Vagina (tissue), 2 donors: ENCODE measurements at places on chromosomes 4 and X.

DNA sequence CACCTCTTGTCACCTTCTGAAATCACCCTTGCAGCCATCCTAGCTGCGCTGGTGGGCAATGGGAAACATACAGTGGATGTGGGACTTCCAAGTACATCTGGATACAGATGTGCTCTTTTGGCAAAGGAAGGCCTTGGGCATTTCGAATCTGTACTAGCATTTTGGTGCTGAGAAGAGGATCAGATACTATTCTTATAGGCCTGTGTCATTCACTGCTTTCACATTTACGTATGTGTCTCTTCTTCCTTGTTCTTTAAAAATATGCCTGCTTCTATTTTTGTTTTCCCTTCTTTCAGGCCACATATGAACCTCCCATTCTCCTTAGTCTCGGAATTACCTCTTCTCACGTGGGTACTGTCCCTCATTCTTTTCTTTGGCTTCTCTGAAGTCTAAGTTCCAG, 53.1 kb downstream of the EFNB1 start:
- DNase-seq: no peak

- peak; percentile 91 for DNase-seq
Measured at GRCh38 chr4:1172228-1172851, at the start of gene SPON2. TSS of gene SPON2 (minus strand) at chr4:1172583.

DNA sequence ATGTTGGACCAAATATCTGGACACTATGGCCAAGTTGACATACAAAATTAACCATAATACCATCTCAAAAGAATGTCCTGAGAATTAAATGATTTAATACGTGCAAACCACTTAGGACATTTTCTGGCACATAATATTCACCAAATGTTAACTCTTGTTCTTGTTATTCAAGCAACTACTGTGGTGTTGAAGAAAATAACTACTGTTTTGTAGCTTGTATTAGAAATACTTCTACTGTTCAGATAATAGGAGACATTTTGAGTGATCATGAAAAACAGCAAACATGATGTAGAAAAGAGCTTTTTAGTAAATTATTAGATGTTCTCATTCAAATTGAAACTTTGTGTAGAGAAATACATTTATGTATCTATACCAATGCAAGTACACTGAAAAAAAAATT, 140.7 kb upstream of the SMIM31 start:
- no peak for DNase-seq

DNA sequence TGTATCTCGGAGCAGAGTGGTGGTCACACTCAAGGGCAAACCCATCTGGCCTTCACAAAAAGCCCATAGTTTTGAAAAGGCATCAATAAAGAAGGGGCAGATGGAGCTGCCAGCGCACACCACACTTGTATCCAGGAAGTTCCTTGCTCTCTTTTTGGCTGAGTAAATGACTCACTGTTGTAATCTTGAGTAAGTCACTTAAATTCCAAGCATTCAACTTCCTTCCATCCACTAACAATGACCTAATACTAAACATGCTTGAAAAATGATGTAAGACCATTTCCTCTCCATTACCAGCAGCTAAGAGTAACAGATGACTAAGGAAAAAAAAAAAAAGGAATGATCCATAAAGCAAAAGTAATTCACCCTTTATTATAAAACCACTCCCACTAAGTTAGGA, 32.4 kb upstream of the MYOZ2 start:
- DNase-seq: no peak

GRCh38 chr4:5370286-5370685, 319.0 kb downstream of the STK32B start:
- DNase-seq: peak; percentile 18

- DNase-seq: no peak
Measured at GRCh38 chr4:152256996-152257395, 278.9 kb downstream of the FBXW7 start.

- no peak for DNase-seq
Measured at GRCh38 chr4:15805583-15806517, 27.7 kb downstream of the CD38 start.

DNA sequence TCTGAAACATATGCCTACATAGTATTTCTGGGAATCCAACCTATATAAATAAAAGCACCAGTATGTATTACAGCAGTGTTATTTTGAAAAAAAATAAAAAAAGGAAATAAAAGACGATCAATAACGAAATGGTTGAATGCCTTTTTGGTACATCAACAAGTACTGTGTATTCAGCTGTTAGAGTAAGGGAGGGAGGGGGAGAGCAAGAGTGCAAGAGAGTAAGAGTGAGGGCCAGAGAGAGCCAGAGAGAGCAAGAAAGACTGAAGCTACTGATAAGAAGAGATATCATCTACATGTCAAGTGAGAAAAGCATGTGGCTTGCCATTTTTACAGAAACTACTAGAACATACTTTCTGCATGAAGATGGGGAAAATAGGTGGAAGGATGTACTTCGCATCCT, 1.8 kb downstream of the SPIN4 start:
- DNase-seq: no peak

GRCh38 chrX:132214518-132214917, 4.7 kb downstream of the RAP2C start:
- no peak for DNase-seq

- no peak for DNase-seq
Measured at GRCh38 chr4:25013756-25014661, 16.7 kb downstream of the LGI2 start.

DNA sequence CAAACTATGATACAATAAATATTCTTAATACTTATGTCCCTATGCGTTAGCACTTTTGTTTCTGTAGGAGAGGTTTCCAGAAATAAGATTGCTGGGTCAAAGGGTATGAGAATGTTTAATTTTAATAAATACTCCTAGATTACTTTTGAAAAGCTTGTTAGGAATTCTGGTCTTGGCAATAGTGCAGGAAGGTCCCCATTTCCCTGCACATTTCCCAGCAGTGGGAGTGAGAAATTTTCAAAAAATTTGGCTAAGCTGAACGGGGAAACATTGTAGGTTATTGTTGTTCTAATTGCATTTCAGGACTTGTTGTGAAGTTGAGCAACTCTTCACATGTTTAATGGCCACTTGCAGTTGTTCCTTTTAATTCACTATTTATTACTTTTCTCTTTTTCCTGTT, 27.1 kb downstream of the IGFBP7 start:
- DNase-seq: no peak

DNA sequence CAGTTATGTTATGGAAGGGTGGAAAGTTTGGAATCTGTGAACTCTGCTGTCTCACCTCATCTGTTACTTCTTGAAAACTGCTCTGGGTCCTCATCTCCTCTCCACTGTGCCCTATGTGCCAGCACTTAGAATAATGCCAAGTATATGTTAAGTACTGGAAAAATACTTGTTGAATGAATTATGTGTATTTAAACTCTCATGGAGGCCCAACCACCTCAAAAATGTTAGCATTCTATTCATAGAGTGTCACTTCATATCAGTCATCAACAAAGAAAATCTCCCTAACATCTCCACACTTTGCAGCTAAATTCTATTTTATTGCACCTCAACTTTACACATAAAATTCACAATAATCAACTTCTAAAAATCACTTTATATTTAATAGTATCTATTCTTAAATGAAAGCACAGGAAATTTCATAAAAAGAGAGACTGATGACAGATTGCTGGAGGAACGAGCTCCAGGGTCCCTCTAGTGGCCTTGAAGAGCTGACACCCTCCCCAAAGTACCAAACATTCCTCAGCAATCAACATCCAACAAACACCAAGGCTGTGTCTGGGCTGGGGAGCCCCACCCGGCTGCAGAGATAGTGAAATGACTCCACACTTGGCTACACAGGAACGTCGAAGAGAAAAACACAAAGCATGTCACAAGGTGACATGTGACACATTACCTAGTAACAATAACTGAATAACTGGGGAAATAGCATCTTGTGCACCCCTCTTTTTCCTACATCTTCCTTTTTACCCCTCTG, 45.8 kb downstream of the SLC39A8 start:
- no peak for DNase-seq

- no peak for DNase-seq
Measured at GRCh38 chr4:39353478-39354253, 12.5 kb downstream of the RFC1 start.

DNA sequence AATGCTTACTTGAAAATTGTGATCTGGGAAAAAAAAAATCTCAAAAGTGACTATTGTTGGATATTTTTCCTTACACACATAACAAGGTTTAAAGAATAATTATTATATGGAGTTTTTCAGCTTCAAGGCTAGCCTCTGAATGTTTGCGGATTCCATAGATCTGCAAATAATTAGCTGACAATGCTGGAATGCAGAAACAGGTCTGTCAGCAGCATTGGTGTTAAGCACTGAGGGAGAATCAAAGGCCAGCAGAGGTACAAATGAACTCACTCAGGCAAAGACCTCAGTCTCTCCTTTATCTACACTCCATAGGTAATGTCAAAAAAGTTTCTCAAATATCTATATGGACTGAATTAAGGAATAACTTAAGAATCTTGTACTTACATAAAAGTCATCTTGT, 35.1 kb downstream of the SMIM31 start:
- DNase-seq: no peak

- no peak for DNase-seq
Measured at GRCh38 chrX:19630228-19630627, 114.9 kb upstream of the MAP3K15 start.

DNA sequence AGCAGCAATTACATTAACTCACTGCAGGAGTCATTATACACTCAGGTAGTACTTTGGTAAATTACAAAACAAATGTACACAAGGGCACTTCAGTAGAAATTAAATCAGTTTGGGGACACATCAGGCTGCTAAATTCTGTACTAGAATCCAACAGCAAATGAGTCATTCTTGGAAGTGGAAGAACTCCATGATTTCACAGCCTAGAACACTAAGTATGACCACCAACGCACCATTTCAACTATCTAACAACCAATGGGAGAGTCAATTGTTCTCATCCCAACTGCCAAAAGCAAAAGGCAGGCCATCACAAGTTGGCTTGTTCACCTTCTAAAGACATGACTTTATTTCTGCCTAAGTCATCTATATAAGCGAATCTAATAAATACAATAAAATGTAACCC, 26.6 kb downstream of the PPM1K start:
- no peak for DNase-seq

DNA sequence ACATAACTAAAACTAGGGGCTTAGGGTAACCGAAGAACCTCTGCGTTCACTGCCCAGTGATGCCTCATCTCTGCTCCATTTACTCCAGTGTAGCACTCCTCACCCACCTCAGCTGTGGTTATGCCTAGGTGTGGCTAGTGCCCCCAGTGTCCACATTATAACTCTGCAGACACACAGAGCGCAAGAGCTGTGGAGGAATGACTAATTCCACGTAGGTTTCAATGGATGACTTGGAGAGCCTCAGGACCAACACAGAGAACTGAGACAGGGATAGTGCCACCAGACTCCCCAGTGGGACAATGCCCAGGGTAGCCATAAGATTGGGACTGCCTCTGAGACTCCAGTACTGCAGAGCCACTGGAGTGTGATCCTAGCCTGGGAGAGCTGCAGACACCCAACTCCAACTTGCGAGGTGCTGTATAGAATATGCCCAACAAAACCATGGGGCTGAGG, 542.4 kb upstream of the DIPK2B start:
- DNase-seq: no peak

DNA sequence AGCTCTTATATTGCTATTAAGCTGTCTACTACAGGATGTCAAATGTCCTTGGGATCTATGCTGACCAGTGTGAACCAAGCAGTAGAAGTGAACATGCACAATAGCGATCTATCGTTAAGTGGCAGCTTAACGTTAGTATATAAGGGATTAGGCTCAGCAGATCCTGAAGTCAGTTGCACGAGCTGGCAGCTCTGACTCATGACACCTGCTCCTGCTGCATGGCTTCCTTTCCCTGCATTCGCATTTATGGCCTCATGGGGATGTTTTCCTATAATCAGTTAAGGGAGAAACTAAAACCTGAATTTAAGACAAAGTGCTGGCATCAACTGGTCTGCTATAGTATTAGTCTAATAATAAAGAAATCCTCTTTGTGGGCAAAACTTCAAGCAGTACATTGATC, 12.7 kb upstream of the MCUB start:
- no peak for DNase-seq

DNA sequence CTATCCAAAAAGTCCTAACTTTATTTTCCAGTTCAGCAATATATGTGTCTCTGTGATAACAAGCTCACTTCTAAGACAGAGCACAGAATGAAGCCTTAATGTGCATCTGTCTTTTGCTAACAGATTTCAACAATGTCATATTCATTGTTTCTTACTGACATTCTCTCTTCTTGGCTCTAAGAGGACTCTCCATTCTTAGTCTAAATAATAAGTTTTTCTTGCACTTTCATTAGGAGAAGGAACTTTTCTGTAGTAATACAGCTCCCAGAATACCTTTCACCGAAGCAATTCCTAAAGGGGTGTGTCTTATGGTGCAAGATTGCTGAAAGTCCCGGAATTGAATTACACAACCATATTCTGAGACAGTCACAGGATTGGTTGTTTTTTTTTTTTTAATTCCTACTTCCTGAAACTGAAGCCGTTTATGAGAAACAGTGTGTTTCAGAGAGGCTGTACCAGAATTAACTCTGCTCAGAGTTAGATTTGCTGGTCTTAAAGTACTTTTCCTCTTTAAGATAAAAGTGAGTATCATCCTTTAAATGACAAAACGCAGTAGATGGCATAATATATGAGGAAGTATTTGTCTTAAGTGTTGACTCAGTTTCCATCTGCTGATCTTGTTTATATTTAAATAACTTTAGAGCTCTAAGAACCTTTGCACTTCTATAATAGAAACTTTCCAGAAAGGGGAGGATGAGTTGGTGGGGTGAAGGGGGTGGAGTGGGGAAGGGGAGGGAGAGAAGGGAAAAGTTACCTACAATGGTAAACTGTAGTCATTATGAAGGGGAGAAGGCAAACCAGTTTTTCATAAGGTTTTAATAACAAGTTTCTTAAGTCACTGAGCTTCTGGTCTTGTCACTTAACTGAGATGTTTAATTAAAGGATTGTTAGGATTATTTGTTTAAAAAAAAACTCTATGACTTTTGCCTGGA, at the start of gene ALPK1:
TSS of gene ALPK1 (plus strand) at position 421 of the 932 bp plus-strand sequence.
- no peak for DNase-seq

- DNase-seq: no peak
Measured at GRCh38 chr4:152014280-152014679, 253.5 kb upstream of the GATB start.

GRCh38 chr4:125317525-125317877, 2.7 kb downstream of the FAT4 start:
- no peak for DNase-seq

DNA sequence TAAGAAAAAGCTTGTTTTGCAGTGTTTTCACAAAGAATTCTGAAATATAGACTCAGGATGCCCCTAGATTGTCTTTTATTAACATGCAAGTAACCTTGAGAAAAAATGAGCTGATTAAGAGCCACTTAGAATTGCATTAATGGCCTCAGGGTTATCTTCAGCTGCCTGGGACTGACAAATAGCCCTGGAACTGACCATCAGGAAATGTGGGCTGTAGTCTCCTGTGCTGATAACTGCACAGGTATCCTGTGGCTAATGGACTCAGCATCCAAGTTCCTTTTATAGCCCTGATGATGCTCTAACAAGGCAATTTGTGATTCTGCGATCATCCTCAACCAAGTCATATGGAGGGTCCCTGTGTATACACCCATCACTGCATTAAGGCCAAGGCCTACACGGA, 17.0 kb downstream of the CA5B start:
- DNase-seq: no peak

DNA sequence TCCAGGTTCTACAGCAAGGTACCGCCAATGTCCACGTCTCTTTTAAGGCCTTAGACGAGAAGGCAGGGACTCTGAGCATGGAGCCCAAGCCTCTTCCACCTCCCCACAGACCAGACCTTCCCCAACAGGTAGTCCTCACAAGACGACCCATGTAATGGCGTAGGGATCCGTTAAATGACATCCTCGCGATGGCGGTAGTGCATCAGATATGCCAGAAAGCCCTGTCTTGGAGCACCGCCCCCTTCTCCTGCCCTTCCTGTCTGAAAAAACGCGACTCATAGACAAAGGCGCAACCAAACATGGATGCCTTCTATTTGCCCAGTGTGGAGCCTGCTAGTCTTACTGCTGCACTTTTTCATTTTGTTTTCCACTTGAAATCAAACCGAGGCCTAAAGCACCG, 185.4 kb downstream of the OR13H1 start:
- peak; percentile 93 for DNase-seq
